ENCODE measurements at places on chromosomes 11 and 22. TPM values are rescaled to one million over a fixed set of nuclear protein-coding genes. Genes with fewer than 3 reads are reported as not detected.

The MYRF gene
- 26.3 TPM for total RNA-seq

The CHEK2 gene
- total RNA-seq: 26.8 TPM

The ADM2 gene
- total RNA-seq: 6.5 TPM

The ELMOD1 gene
- total RNA-seq: 2.8 TPM

The EFCAB6 gene
- total RNA-seq: 1.5 TPM

The KCTD14 gene
- total RNA-seq: 0.42 TPM

The TREH gene
- total RNA-seq: not detected

The OR2AG1 gene
- not detected for total RNA-seq
